Naive thymus-derived CD8-positive, alpha-beta T cell (primary cell): ENCODE measurements at places on chromosomes 5 and 9.

DNA sequence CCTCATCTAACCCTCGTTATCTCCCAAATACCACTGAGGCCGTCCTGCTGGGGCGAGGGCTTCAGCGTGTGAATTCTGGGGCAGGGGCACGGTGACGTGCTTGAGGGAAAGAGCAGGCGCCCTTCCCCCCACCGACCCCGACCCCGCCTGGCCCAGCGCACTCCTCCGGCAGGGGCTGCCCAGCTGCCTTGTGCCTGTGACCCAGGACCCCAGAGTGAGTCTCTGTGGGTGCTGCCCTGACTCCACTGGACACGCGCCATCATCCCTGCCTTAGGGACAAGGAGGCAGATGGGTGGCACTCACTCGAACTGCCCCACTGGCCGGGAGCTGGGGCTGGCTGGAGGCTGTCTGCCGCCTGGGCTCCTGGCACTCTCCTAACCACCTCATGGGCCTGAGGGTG, 136.2 kb upstream of the LPCAT1 start:
- no peak for DNase-seq
- H3K4me3 ChIP-seq, result no peak overlapping the region
- H3K36me3 ChIP-seq, result no peaks in the 10 kb centered on the region
- peaks cover 38% of the 10 kb centered on the region for H3K27me3 ChIP-seq
- peaks cover 1% of the 10 kb centered on the region for H3K4me1 ChIP-seq
- no peak overlapping the region for H3K27ac ChIP-seq

GRCh38 chr9:88641456-88642240, 106.7 kb downstream of the NXNL2 start:
- no peak overlapping the region for H3K4me3 ChIP-seq
- H3K27me3 ChIP-seq, result peaks cover 32% of the 10 kb centered on the region
- H3K4me1 ChIP-seq, result peaks cover 2% of the 10 kb centered on the region

DNA sequence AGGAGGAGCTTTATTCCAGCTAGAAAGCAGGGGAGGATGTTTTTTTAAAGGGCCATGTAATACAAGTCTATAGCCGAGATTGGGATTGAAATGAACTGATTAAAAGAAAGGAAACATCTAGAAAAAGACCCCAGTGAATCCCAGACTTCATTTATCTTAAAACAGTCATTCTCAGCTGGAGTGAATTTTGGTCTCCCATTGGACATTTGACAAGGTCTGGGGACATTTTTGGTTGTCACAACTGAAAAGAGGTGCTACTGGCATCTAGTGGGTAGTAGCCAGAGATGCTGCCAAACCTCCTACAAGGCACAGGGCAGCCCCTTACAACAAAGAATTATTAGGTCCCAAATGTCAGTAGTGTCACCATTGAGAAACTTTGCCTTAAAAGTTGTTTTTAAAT, 16.3 kb upstream of the SPINK4 start:
- no peaks in the 10 kb centered on the region for H3K36me3 ChIP-seq
- DNase-seq, result no peak
- peaks cover 21% of the 10 kb centered on the region for H3K4me1 ChIP-seq
- no peak overlapping the region for H3K4me3 ChIP-seq

DNA sequence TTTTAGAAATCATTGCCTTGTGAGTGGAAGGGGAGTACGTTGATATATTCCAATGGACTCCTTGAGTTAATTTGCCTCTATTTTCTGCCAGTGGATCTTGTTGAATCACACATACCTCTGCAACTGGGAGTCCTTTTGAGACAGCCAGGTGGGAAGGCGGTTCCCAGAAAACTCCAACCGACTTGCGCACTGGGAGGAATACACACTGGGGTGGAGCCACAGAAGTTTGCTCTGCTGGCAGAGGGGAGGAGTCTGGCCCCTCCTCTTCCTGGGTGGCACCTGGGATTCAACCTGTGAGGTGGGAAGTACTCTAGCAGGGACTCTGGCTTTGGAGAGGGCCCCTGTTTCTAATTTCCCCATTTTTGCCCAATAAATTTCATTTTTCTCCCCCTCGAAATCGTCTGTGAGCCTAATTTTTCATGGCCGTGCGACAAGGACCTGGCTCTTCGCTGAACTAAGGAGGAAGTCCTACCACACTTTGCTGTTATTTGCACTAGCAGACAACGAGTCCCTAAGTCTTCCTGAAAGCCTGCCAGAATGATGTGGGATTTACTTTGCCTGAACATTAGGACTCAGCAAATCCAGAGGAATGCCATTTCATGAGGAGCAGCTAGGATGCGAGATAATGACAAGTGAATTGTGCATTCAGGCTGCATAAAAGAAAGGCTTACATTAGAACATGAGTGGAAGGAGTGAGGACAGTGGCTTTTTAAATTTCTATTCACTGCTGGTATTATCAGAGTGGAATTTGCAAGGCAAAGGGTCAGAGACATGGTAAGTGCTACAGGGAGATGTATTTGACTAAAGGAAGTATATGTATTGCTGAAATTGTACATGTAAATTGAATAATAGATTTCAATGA, 67.2 kb downstream of the PRLR start:
- H3K27ac ChIP-seq, result no peak overlapping the region
- no peak overlapping the region for H3K4me3 ChIP-seq
- DNase-seq, result no peak
- no peaks in the 10 kb centered on the region for H3K4me1 ChIP-seq
- H3K36me3 ChIP-seq, result peaks cover 11% of the 10 kb centered on the region
- peaks cover 3% of the 10 kb centered on the region for H3K27me3 ChIP-seq

DNA sequence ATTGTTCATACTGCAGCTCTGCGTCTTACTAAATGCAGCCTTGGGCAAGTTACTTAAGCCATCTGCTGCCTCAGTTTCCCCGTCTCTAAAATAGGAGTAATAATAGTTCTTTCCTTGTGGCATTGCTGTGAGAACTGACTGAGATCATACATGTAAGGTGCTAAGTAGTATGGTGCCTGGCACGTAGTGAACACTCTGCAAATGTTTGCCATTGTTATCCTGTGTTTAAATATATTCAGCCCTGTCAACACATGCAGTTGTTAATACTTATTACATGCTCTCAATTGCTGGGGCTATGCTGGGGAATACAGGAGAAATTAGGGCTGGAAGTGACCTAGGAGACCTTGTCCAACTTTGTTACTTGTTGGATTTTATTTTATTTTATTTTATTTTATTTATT, 105.2 kb upstream of the RAI14 start:
- H3K27me3 ChIP-seq, result peaks cover 18% of the 10 kb centered on the region
- H3K4me1 ChIP-seq, result no peaks in the 10 kb centered on the region
- no peak overlapping the region for H3K27ac ChIP-seq

DNA sequence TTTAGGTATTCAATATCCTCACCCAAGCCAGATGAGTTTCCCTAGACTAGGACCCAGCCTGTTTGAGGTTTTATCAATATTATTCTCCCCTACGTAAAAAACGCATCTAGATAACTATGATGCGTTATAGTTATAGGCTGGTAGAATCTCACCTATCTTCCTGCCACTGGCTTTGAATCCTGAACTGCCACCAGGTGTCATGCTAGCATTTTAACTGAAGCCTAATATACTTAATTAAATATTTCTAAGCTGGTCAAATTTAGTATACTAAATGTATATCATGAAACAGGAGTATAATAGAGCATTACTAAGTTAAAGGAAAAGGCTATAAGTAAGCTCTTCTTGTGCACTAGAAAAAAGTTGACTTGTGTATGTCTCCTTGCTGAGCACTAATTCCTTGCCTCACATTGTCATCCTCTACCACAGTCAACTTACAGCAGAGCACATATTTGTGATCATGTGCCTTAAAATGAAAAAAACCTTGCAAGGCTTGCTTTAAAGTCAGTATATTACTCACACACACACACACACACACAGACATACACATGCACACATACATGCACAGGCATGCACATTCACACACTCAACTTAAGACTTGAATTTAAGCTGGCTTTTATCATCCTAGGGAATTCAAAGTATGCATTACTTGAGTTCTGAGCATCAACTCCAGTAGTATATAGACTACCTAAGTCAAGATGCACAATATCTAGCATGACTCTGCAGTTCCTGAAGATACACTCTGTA, 303.4 kb downstream of the ADGRV1 start:
- DNase-seq, result no peak
- H3K4me1 ChIP-seq, result peaks cover 3% of the 10 kb centered on the region
- no peak overlapping the region for H3K27ac ChIP-seq
- H3K4me3 ChIP-seq, result no peak overlapping the region

DNA sequence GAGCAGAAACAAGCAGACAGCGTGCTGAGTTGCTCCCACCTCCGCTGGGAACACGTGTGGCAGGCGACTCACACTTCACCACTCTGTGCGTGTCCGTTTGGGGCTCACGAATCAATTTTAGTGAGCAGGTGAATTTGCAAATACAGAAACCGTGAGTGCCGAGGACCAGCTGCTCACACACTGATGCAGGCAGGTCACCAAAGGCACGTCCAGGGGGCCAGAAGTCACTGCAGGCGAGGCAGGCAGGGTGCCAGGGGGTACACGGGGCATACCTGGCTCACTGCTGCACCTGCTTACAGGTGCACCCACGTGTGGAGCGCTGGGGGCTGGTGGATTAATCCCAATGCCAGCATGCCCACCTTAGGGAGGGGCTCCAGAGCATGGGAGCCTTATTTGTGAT, 68.8 kb downstream of the ZNF354C start:
- no peaks in the 10 kb centered on the region for H3K36me3 ChIP-seq
- H3K27ac ChIP-seq, result no peak overlapping the region
- peak; percentile 46 for DNase-seq
- H3K4me3 ChIP-seq, result no peak overlapping the region

DNA sequence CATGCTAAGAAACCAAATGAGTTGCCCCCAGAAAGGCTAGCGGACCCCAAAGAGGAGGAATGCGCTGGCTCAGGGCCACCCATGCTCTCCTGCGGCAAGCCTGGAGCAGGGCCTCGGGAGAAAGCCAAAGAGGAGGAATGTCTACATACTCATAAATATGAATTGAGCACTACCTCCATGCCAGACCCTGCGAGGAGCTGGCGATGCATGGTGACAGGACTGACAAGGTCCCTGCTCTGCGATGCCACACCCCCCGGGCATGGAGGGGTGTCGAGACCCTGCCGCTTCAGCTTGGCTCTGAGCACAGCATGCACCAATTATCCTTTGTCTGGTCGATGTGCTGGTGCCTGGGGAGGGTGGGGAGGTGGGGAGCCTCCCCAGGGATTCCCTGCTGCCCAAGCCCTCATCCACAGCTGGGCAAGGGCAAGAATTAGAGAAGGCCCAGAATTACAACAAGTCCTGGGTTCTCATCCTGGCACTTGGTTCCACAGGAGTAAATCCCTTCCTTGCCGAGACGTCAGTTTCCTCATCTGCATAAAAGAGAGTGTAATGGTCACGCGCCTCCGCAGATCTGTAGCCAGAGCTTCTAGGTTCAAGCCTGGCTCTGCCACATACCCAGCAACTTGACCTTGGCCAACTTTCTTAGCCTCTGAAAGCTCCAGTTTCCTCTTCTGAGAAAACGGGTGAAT, 74.4 kb downstream of the FAM114A2 start:
- peaks cover 18% of the 10 kb centered on the region for H3K4me1 ChIP-seq
- no peak overlapping the region for H3K27ac ChIP-seq
- no peaks in the 10 kb centered on the region for H3K36me3 ChIP-seq
- no peak overlapping the region for H3K4me3 ChIP-seq

DNA sequence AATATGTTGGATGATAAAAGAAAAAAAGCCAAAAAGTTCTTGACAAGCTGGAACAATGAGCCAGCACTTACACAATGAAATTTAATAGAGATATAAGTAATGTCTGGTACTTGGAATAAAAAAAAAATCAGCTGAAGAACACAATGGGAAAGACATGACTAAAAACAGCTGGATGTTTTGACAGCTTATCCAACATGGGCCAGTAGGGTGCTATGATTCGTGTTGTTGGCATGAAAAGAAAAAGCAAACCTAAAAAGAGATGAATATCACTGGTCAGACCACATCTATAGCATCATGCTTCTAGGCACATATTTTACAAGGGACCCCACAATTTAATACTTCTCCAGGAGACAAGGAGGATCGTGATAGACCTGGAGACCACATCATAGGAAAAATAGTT, 175.3 kb downstream of the ARL15 start:
- DNase-seq, result no peak
- no peaks in the 10 kb centered on the region for H3K27me3 ChIP-seq
- no peak overlapping the region for H3K27ac ChIP-seq
- H3K4me1 ChIP-seq, result peaks cover 5% of the 10 kb centered on the region

- H3K4me3 ChIP-seq, result peak overlapping the region; percentile 77
- no peaks in the 10 kb centered on the region for H3K27me3 ChIP-seq
- peaks cover 57% of the 10 kb centered on the region for H3K4me1 ChIP-seq
- H3K27ac ChIP-seq, result peak overlapping the region; percentile 90
- DNase-seq, result peak; percentile 58
Measured at GRCh38 chr9:129068990-129069861, 11.7 kb upstream of the DOLPP1 start.

DNA sequence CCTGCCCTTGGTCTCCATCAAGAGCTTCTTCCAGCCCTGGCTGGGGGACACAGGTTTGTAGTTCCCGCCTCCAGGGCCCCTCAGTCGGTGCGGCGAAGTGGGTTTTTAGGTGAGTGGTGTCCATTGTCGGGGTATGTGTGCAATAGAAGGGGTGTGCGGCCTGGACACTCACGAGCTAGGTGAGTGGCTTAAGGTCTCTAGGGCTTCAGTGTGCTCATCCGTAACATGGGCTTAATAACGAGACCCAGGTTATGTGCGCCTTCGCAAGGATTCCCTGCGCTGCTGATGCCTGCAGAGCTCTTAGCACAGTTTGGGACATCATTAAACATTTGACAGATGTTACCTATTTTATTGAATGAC, 656 bp downstream of the CEP78 start:
- no peak for DNase-seq
- peak overlapping the region; percentile 85 for H3K27ac ChIP-seq
- H3K4me1 ChIP-seq, result peaks cover 38% of the 10 kb centered on the region
- no peaks in the 10 kb centered on the region for H3K27me3 ChIP-seq

DNA sequence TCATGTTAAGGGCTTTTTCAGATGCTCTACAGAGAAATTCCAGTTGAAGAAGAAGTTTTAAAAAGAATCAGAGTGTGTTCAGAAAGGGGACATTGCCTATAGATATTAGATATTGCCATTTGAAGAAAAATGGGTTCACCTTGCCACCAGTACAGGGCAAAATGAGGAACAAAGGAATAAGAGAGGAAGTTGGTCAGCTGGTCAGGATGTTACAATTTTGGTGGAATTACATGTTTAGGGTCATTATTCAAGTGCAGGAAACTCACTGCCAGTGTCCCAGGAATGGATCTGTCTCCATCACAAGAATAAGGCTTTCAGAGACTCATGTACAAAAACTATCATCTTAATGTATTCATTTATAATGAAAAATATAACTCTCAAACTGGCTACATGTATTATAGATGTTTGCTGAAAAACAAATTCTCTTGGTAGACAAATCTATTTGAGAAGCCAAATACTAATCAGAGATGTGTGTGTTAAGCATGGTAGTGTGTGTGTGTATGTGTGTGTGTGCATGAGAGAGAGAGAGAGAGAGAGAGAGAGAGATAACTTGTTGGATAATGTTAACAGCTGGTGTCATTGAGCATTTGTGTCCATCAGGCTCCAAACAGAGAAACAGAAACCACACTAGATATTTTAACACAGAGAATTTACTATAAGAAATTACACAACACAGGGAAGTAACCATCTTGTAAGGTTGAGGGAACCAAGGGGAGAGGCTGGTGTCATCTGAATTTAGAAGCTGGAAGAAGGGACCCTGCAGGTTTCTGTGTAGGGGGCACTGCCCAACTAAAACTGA, 5.0 kb upstream of the C1QTNF3 start:
- no peak for DNase-seq
- H3K36me3 ChIP-seq, result peaks cover 21% of the 10 kb centered on the region
- no peak overlapping the region for H3K27ac ChIP-seq
- H3K4me1 ChIP-seq, result peaks cover 3% of the 10 kb centered on the region

- H3K4me1 ChIP-seq, result no peaks in the 10 kb centered on the region
- H3K27ac ChIP-seq, result no peak overlapping the region
- no peaks in the 10 kb centered on the region for H3K36me3 ChIP-seq
- H3K27me3 ChIP-seq, result peaks cover 2% of the 10 kb centered on the region
- DNase-seq, result no peak
Measured at GRCh38 chr5:158309088-158309807, 450.3 kb upstream of the CLINT1 start.
